ENCODE measurements at places on chromosomes 7 and 10.

- DNase-seq, result no peak
These were observed 75.9 kb downstream of the CNOT4 start for GRCh38 chr7:135434047-135434446.

- DNase-seq, result no peak
These were observed 88.6 kb downstream of the MPP7 start for GRCh38 chr10:28214219-28214618.

GRCh38 chr10:14369906-14370305, 39.2 kb upstream of the FRMD4A start:
- DNase-seq, result no peak

DNA sequence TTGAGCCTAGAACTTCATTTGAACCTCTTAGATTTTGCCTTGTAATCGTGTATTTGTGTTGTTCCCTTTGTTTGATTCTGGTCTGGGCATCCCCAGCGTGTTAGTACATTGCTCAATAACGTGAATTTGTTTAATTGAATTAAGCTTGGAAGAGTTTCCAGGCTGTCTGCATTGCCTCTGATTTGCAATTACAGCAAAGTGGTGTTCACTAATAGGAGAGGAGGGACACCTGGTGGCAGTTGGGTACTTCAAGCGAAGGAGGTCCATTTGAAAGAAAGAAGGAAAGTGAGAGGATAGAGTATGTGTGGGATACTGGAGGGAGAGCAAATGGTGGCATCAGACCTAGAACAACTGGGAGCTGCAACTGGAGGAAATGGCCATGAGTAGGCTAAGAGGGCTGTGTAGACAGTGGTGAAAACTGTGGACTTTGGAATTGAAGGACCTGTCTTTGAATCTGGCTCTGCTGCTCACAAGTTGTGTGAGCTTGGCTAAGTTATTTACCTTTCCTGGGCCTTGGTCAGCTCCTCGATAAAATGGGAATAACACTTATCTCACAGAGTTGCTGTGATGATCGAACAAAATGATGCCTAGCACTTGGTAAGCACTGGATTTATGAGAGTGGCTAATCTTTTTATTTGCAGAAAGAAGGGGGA, 15.1 kb downstream of the LSMEM1 start:
- no peak for DNase-seq

DNA sequence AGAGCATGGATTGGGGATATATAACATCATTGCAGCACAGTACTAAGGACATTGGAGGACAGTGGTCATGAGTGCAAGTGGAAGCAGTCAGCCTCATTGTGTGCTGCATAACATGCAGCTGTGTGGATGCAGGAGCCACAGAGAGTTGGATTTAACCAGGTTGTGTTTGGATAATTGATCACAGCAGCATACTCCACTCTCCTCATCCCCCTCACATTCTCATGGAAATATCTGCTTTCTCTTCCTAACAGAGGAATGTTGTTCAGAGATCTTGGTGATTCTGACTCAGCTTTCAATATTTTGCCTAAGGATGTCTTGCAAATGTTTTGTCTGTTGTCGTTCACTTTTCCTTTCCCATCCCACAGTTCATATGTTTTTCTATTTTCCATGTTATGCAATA, 31.8 kb upstream of the LSM8 start:
- no peak for DNase-seq

GRCh38 chr7:158372400-158373342, 215.0 kb downstream of the PTPRN2 start:
- no peak for DNase-seq

- DNase-seq, result no peak
These were observed 66.1 kb downstream of the KCNMA1 start for GRCh38 chr10:77571490-77571889.

GRCh38 chr10:111338805-111339204, 262.0 kb downstream of the ADRA2A start:
- no peak for DNase-seq

- no peak for DNase-seq
These were observed 27.1 kb downstream of the ATXN7L1 start for GRCh38 chr7:105849122-105849855.

DNA sequence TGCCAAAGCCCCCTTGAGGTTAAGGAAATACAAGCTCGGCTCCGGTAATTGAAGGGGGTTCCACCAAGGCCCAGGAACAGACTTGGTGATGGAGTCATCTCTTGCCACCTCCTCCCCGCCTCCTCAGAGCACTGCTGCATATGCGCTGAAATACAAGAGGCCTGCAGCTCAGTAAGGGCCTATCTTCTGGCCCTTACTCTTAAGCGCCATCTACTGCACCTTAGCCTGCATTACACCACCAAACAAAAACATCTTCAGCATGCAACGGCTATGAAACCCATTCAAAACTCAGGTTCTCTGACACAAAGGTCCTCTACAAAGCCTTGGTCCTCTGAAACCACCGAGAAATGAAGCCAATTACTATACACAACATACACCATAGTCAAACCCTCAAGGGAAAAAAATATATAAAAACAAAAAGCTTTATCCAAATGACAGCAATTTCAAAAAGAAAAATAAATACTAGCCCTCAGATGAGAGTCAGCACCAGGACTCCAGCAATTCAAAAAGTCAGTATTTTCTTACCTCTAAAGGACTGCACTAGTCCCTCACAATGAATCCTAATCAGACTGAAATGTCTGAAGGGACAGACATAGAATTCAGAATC, 176.8 kb upstream of the TBX20 start:
- no peak for DNase-seq

DNA sequence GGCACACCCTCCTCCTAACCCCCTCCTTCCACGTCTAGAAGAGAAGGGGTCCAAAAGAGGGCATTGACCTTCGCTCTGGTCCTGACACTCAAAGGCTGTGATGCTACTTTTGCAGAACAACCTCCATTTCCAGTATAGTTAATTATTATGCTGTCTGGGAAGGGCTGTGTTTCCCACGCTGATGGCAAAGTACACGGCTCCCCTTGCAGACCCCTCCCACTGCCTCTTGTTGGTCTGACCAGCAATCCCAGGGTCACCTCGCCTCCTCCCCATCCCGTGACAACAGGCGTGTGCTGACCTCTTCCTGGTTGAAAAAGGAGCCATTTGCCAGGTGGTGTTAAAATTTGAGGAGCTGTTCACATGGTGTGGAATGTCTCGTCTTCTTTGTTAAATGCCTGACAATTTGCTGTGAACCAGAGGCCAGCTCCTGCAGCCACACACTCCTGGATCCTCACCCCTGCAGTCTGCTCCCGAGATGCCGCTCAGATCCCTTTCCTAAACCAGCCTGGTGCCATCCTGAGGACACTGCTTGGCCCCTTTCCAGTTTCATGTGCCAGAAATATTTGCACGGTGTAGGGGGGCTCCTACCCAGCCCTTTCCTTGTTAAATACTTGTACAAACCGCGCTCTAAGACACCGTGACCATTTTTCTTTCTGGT, 321.7 kb downstream of the WDR37 start:
- peak; percentile 57 for DNase-seq

GRCh38 chr10:88986549-88987242, 3.9 kb upstream of the FAS start:
- no peak for DNase-seq

- no peak for DNase-seq
These were observed 171.9 kb upstream of the LRGUK start for GRCh38 chr7:133955208-133955607.

- DNase-seq, result no peak
These were observed 44.8 kb downstream of the MYOF start for GRCh38 chr10:93437086-93437945.

DNA sequence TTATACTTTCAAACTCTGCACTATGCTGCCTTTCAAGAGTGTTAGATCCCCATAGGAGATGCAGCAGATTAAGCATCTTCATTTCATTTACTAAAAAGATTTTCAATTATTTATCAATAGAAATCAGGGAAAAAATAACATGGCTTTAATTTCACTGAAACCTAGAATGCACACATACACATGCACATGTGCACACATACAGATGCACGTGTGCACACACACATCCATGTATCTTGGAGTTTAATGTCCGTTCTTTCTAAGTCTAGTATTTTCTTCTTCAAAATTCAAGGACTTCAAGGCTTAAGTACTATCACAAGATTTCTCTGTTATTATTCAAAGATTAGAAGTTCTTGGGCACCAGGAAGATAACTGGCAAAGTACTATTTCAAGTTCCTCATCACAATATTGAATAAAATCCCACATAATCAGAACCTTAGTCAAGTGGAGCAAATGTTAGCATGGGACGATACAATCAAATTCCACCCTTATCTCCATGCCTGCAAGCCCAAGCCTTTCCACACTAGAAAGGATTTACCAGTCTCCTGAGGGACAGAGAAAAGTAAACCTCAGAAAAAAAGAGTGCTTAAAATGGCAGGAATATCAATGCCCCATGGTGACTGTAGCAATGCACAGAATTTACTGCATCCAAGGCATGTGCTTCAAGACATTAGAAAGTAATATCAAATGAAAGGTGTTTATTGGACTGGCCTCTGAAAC, 494.4 kb downstream of the XPNPEP1 start:
- no peak for DNase-seq

- peak; percentile 60 for DNase-seq
These were observed 27.0 kb downstream of the OGDHL start for GRCh38 chr10:49735161-49735560.

GRCh38 chr10:120931423-120931822, 80.3 kb downstream of the WDR11 start:
- DNase-seq, result no peak

GRCh38 chr7:29040579-29040925, 82.4 kb upstream of the TRIL start:
- no peak for DNase-seq

GRCh38 chr7:79272066-79272669, 181.3 kb downstream of the MAGI2 start:
- no peak for DNase-seq

GRCh38 chr10:125264091-125264490, 103.7 kb upstream of the CTBP2 start:
- no peak for DNase-seq

GRCh38 chr7:2009541-2010001, 223.2 kb downstream of the MAD1L1 start:
- no peak for DNase-seq

DNA sequence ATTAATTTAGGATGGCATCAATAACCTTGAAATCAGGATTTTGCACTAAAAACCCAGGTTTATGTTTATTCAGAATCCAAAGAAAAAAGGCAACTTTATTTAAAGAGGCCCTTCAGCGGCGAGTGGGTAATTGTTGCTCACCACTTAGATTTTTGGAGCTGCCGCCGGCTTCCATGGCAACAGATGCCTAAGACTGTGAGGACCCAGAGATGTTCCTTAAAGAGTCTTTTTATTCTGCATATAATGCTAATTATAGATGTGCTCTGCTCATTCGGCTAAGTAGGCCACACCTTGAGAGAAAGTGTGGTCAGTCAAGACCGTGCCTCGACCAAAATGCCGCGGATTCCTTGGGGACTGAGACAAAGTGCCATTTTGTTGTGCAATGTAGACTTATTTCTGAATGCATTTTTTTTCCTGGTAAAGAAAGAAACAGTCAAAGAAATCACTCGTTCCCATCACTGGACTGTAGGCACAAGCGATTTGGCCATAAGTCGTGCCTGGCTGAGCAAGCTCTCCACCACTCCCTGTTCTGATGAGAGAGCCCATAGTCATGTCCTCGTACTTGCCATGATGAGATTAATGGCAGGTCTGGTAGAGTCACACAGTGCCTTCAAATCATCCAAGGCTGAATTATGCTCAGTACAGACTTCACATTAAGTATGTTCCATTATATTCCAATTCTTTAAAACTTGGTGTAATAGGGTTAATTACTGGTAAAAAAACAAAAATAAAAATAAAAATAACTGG, 21.4 kb upstream of the MGMT start:
- DNase-seq, result no peak

GRCh38 chr10:111177379-111177778, 100.5 kb downstream of the ADRA2A start:
- DNase-seq, result no peak

DNA sequence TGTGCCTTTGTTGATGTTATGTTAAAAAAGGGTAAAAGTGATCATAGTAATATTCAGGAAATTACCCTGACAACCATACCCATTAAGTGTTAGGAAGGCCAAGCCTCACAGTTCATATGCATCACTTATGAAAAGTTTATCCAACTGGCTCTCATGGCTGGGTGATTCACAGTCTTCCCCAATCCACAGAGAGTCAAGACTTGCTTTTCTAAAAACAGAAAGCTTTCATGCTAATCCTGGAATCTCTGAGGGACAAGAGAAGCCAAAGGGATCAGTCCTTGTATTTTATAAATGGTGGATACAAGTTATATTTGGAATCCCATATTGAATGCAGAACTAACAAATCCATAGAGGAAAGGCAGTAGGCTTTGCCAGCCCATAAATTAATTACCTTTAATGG, 218.3 kb downstream of the JAZF1 start:
- DNase-seq, result no peak

GRCh38 chr7:135991322-135991721, 14.2 kb upstream of the MTPN start:
- no peak for DNase-seq

- no peak for DNase-seq
These were observed 2.2 kb upstream of the WAC start for GRCh38 chr10:28530751-28531150.

GRCh38 chr7:1210979-1211608, 21.6 kb upstream of the UNCX start:
- DNase-seq, result no peak

GRCh38 chr10:63241841-63242281, 108.7 kb downstream of the NRBF2 start:
- no peak for DNase-seq

GRCh38 chr7:28135315-28135714, 45.3 kb downstream of the JAZF1 start:
- no peak for DNase-seq

DNA sequence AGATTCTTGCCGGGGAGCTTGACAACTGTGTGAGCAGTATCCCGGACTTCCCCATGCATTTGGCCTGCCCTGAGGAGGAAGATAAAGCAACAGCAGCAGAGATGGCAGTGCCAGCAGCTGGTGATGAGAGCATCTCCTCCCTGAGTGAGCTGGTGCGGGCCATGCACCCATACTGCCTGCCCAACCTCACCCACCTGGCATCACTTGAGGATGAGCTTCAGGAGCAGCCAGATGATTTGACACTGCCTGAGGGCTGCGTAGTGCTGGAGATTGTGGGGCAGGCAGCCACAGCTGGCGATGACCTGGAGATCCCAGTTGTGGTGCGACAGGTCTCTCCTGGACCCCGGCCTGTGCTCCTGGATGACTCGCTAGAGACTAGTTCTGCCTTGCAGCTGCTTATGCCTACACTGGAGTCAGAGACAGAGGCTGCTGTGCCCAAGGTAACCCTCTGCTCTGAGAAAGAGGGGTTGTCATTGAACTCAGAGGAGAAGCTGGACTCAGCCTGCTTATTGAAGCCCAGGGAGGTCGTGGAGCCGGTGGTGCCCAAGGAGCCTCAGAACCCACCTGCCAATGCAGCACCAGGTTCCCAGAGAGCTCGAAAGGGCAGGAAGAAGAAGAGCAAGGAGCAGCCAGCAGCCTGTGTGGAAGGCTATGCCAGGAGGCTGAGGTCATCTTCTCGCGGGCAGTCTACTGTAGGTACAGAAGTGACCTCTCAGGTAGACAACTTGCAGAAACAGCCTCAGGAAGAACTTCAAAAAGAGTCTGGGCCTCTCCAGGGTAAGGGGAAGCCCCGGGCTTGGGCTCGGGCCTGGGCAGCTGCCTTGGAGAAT, 6.7 kb downstream of the PPRC1 start:
- DNase-seq, result no peak
